ENCODE measurements at places on chromosomes 2 and 18.

GRCh38 chr2:206379266-206379665 is 64.1 kb upstream of the ADAM23 start:
- DNase-seq, result no peak

DNA sequence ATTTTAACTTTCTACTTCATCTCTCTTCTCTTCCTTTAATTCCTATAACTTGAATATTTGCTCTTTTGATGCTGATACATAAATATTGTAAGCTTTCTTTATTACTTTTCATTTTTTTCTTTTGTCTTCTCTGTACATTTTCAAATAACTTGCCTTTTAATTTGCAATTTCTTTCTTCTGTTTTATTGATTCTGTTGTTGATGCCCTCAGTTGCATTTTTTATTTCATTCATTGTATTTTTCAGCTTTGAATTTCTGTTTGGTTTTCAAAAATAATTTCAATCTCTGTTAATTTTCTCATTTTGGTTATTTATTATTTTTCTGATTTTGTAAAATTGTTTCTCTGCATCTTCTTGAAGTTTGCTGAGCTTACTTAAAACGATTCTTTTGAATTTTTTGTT is 47.0 kb downstream of the AQP4 start:
- no peak for DNase-seq

DNA sequence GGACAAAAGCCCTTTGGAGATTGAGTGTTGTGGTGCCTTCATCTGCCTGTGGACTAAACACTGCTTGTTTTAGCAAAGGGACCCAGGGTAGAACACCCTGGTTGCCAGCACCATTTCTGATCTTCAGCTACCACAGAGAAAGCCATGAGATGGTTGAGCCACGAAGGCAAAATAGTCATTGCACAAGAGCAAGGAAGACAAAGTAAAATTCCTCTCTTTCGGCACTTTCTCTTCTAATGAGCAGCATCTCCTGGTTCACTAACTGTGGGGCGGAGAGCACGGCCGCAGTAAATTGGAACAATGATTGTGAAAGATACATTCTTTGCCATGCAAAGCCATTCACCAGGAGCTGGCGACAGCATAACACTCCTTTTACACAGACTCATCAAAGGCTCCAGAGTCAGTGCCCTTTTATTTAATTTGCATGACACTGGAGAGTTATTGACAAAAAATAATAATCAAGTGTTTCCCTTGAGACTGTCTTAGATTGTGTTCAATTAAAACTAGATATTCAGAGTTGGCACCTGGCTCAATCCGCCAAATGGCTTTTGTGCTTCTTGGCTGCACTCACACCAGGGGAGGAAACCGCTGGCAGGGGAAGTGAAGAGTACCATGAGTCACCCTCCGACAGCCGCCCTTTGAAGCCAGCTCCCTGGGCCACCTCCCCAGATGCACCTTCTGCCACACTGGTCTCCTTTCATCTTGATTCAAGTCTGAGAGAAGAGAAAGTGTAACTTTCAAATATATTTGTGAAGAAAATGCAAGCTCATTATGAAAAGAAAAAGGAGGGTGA is 100.5 kb upstream of the MEIS1 start:
- no peak for DNase-seq

DNA sequence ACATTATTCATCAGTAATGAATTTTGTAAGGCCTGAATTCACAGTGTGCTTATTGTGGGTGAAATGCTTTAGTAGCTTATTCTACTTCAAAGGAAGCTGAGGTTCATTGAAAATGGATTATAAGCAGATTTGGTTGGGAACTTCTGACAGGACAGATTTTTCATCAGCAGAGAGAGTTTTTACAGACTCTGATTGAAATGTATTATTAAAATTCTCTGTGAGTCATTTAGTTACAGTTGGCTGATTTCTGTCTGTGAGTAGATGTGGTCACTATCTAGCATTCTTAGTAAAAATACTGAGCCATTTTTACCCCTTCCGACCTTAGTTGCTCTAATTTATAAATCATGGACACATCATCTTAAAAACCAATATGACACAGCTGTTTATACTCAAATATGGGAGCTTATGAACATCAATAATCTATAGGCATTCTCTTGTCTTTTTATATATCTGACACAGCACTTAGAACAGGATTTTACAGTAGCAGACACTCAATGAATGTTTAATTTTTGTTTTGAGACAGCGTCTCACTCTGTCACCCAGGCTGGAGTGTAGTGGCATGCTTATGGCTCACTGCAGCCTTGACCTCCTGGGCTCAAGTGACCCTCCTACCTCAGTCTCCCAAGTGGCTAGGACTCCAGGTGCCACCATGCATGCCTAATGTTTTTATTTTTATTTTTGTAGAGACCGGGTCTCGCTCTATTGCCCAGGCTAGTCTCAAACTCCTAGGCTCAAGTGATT is 239.6 kb downstream of the BABAM2 start:
- no peak for DNase-seq

GRCh38 chr2:61988462-61989366 is 83.2 kb downstream of the COMMD1 start:
- no peak for DNase-seq

GRCh38 chr18:40159141-40160017 is 1795.7 kb upstream of the PIK3C3 start:
- no peak for DNase-seq

- no peak for DNase-seq
Observed at GRCh38 chr2:160596441-160596840, 102.8 kb upstream of the RBMS1 start.

- DNase-seq, result no peak
Observed at GRCh38 chr18:63192885-63193349, 126.7 kb downstream of the BCL2 start.

GRCh38 chr2:34242763-34243123 is 643.6 kb upstream of the FAM98A start:
- DNase-seq, result no peak

GRCh38 chr2:10139536-10139935 is 17.0 kb downstream of the RRM2 start:
- no peak for DNase-seq

DNA sequence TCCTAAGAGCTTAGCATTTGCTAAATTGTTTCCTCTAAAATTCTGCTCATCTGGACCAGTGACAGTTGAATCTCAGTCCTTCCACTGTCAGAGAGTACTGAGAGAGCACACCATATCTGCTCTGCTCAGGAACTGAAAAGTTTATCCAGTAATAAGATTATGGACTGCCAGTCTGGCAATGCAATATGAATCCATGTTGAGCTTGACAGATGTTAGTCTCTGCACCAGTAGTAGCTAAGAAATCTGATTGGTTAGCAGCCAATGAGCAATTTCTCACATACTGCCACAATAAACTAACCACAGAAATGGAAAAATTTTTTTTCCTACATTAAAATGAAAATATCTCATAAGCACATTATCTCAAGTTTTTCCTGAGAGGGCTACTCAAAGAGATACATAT is 2.3 kb downstream of the PRKD3 start:
- DNase-seq, result no peak

- no peak for DNase-seq
Observed at GRCh38 chr2:191845876-191846514, 893 bp downstream of the CAVIN2 start.

DNA sequence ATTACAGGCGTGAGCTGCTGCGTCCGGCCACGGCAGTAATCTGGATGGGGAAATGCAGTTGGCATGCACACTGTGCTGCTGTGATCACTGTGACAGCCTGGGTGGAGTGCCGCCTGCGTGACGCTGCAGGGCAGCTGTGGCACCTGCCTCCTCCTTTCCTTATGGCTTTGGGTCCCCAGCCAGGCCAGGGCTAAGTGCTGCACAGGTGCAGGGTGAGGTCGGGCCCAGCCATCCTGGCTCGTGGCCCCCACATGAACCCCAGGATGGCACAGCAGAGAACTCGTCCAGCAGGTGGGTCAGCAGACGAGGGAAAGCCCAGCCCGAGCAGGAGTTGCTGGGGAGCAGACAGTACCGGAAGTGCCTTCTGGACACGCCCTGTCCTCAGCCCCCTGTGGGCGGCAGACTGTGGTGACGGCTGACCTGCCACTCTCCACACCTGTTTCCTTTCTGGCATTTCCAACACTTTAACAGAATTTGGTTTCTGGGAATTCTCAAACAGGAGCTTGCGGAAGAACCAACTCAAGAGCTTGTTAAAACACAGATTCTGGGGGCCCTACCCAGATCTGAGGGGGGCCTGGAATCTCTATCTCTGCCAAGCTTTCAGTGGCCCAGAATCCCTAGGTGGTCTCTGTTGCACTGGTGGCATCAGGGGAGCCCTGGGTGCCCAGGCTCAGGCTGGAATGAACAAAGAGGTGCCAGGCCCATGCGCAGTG is 16.9 kb downstream of the HS1BP3 start:
- DNase-seq, result no peak

DNA sequence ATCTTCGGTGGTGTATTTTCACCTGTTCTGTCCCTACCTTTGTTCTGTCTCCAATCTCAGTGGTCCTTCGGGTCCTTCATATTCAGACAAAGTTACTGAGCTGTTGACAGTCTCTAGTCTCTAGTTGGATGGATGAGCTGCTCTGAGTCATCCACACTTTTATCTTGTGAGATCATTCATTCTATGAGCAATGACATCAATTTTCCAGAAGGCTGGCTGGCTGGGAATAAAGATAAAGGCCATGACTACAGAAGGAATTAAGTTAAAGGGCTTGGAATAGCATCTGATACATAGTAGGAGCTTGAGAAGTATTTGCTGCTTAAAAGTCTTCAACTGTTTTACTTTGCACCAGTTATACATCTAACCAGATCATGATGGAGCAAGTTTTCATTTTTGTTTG is 43.1 kb upstream of the SLC39A10 start:
- DNase-seq, result no peak

DNA sequence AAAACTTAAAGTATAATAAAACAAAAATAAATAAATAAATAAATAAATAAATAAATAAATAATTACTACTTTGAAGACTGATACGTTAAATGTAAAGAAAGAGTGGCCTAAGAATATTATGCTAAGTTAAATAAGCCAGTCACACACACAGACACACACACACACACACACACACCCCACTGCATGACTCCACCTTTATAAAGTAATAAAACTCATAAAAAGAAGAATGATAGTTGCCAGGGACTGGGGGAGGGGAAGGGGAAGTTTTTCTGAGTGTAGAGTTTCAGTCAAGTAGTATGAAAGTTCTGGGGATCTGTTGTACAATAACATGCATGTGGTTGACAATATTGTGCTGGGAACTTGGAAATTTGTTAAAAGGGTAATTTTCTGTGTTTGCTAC is 1237.5 kb upstream of the GYPC start:
- DNase-seq, result no peak

GRCh38 chr2:118185210-118186109 is 97.2 kb downstream of the INSIG2 start:
- DNase-seq, result peak; percentile 50

DNA sequence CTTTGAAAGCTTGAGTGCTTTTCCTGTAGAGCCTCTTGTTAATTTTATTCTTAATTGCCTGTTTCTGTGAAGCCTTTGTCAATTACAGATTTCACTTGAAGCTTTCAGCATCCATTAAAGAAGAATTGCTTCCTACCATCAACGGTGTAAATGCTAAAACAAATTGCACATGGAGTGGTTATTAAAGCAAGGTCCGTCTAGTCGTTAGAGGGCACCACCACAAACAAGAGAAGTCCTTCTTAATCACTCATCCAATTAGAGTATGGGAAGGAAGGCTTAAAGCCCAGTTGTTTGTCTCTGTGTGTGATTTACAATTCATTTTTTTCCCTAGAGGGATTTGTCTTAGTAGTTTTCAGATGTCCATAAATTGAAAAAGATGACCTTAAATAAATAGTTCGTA is 1.6 kb downstream of the KCNJ3 start:
- no peak for DNase-seq

DNA sequence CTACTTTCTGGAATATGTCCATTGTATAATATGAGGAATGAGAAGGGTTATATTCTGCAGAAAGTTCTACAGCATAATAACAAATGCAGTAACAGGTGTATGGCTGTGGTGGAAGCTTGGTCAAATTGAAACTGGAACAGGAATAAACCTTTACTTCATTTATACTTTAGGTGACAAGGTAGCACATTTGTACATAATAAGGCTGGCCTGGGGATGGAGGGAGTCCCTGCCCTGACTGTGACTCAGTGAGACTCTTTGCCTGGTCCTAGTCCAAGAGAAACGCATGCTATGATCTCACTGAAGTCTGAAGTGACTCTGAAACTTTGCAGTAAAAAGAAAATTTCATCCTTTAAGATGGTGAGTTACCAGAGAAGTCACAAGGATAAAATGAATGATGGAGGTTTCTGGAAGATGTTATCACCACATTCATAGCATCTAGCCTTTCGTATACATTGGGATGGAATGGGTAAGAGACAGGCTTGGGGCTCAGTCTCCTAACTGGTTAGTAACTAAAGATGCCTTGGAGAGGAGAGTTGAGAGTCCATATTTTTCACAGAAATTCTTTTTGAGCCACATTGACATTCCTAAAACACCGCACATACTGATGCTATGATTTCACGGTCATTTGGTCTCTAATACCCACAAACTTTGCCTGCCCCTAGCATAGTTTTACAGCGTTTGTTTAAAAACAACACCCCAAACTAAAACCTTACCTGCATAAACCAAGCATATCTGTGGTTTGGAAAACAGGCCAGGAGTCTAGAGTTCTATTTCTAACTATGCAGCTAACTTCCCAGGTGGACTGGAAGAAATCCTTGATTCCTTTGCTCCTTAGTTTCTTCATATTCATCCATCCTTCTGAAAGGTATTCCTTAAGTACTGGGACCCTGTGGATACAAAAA is 42.4 kb upstream of the NABP1 start:
- no peak for DNase-seq

DNA sequence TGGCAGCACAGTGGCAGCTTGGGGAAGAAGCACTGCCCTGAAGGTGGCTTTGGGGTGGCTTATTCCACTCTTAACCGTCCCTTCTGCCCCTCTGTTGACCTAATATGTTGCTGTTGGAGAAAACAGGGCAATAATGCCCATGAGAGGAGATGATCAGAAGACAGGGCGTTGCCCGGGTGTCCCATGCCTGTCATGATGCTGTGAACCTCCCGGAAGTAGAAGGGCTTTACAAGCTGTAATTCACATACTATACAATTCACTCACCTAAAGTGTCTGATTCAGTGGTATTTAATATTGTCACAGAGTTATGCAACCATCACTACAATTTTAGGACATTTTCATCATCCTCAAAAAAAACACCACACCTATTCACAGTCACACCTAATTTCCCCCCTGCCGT is 112.3 kb downstream of the FHOD3 start:
- no peak for DNase-seq

DNA sequence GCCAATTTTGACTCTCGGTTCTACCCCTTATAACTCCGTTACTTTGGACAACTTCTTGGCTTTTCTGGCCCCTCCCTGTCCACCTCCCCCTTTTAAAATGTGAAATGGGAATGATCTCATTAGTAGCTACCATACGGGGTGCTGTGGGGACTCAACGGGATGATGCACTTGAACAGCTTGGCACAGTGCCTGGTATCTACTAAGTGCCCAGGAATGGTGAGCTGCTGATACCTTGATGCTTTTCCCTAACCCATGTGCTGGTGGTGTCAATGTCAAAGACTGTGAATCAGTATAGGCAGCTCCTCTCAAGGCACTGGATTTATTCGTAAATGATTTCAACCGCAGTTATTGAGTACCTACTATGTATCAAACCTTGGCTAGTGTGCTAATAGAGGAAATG is 204.2 kb downstream of the LOXHD1 start:
- DNase-seq, result no peak

GRCh38 chr2:198065322-198065721 is 260.9 kb downstream of the PLCL1 start:
- no peak for DNase-seq
